ENCODE measurements at places on chromosomes 7 and 10.
A peak's percentile ranks its signal among the peaks of the same experiment; 100 is the strongest.

- peak; percentile 75 for DNase-seq
These were observed at the start of gene AGAP3 for GRCh38 chr7:151085691-151086620. AGAP3 (plus strand) TSS chr7:151086475; CDS start chr7:151086742, 267 bp downstream.

GRCh38 chr7:83693256-83693655, 44.3 kb upstream of the SEMA3E start:
- DNase-seq, result no peak

- no peak for DNase-seq
These were observed 1194.4 kb upstream of the SORCS1 start for GRCh38 chr10:108358912-108359311.

GRCh38 chr10:18343573-18343972, 203.3 kb downstream of the CACNB2 start:
- no peak for DNase-seq

DNA sequence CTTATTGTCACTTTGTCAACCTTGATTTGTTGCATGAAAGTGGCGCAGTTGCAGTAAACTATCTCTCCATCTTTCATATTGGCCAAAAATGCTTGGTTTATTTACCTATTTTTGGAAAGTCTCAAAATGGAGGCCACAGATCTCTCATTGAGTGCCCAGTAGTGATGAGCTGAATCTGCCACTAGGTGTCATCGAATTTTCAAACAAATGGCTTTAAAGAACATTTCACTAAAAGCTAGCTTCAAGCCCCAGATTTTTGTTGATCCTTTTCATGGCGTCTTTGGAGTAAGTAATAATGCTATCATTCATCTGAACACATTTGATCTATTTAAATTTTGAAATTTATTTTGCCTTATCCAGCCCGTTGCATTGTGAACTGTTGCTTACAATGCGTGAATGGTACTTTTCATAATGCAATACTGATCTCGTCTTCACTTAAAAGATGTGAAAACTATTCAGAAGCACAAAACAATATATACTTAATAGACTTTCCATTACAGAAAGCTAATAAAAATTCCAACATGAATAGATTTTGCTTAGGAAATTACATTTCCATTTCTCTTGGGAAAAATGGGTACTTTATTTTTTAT, 236.2 kb downstream of the DNAJB9 start:
- DNase-seq, result no peak

DNA sequence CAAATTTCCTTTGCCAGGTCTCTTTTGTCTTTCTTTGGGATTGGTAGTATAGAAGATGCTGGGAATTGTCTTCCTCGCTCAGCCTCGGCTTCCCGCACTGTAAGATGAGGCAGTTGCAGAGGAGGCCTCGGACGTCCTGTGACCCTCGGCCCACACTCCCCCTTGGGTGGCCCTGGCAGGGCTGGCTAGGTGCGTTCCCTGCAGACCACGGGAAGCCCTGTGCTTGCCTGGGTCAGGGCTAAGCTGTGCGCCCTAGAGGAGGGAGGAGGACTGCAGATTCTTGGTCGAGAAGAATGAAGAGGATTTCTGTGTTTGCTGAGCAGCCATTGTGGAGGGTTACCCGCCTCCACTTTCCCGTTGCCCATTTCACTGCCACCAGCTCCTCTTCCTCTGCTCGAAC, 42.8 kb downstream of the WIPI2 start:
- DNase-seq, result no peak

DNA sequence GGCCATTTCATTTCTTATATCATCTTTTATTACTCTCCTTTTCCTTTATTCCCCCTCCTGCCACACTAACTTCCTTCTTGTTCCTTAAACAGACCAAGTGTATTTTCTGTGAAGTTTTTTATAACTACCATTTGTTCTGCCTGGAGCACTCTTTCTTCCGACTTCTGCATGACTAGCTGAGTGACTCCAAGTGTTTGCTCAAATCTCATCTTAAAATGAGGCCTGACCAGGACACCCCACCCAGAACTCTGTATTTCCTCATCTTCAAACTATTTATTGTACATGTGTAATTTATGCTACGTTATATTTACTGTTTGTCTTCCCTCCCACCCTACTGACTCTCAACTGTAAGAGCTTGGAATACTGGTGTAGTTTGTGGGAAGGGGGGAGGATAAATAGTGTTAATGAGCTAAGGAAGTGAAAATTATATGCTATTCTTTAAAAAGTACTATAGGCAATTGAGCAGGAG, 3.2 kb downstream of the MINDY3 start:
- no peak for DNase-seq

DNA sequence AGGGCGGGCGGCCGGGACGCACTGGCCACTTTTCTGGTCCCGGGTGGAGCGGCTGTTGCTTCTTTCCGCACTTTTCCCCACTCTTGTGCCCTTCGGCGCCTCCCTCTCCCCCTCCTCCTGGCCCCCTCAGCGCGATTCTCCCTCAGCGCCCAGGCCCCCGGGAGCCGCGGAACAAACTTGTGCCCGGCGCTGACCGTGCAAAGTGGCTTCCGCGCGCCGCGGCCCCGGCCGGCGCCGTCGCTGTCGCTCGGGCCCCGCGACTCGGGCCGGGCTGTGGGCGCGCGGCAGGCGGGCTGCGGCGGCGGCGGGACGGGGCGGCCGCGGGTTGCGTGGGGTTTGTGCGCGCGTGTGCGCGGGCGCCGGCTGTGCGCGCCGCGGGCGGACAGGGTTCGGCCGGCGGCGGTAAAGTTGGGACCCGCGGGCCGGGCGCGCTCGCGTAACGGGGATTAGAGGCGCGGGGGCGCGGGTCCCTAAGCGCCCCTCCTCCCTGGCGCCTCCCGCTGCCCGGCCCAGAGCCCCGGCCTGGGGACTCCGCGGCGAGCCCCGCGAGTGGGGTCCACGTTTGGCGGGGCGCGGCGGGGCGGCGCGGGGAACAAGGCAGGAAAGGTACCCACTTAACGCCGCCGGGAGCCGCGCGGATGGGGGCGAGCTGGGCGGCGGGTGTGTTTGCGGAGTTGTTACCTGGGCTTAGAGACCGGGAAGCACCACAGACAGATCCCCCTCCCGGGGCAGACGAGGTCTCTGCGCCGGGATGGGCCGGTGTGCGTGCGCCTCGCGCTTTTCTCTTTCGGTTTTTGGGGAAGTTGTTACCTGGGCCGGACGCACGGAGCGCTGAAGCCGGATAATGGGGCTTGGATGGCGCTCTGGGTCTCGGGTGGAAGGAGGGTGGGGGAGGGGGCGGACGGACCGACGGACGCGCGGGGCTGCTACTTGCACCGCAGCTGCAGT, 860 bp downstream of the ZEB1 start:
- peak; percentile 65 for DNase-seq

DNA sequence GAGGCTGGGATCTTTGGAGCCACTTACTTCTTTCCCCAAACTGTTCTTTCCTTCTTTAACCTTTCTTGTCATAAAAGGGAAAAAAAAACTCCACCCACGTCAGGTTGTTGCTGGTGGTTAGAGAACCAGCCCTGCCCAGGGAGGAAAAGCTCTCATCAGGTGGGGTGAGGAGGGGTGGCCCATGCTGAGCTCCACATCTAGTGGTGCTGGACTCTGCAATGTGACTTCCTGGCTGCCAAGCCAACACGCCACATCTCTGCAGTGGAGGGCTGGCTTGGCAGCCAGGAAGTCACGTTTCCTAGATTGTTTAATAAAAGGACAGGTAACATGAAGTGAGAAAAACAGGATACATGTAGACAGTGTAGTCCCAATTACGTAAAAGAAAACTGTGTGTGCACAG, 37.4 kb downstream of the WIPF3 start:
- DNase-seq, result no peak

- DNase-seq, result no peak
These were observed 218.1 kb downstream of the WDR11 start for GRCh38 chr10:121069061-121069850.

DNA sequence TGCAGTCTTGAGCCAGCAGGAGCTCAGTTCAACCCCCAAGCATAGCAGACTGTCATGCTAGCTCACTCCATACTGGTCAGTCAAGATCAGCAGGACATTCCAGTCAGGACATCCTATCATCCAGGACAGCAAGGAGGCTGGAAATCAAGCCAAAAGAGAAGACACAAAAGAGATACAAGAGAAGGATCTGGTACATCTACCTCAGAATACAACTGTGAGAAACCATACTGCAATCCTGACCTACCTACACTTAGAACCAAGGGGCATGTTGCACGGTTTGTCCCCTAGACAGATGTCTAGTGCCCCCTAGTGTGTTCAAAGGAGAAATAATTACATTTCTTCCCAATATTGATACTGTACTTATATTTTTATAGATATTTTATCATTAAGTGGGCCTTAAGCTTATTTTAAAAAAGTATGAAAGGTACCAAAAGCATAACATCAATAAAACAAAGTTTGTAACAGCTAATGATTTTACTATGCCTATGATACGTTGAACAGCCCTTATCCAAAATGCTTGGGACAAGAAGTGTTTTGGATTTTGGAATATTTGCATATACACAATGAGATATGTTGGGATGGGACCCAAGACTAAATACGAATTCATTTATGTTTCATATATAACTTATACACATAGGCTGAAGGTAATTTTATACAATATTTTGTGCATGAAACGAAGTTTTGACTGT, 26.7 kb downstream of the ERCC6 start:
- DNase-seq, result peak; percentile 16

- no peak for DNase-seq
These were observed 121.1 kb downstream of the MALRD1 start for GRCh38 chr10:19169684-19170083.

DNA sequence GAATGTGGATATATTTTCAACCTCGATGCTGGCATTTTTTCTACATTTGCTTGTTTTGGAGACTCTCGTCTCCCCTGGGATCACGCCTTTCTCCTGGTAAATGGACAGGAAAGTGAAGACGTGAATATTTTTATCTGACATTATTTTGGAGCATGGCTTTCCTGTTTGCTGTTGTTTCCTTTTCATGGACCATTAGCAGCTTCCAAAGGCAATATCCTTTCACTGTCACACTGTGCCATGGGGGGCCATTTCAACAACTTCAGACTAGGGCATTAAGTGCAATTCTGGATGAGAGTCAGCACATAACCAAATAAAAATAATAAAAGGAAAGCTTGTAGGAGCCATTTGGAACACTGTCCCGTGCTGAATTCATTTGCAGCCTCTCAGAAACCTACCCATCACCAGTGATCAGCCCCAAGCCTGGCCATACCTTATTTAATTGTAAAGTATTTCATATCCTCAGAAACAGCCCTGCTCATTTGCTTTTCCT, 75.9 kb upstream of the NEUROD6 start:
- no peak for DNase-seq

DNA sequence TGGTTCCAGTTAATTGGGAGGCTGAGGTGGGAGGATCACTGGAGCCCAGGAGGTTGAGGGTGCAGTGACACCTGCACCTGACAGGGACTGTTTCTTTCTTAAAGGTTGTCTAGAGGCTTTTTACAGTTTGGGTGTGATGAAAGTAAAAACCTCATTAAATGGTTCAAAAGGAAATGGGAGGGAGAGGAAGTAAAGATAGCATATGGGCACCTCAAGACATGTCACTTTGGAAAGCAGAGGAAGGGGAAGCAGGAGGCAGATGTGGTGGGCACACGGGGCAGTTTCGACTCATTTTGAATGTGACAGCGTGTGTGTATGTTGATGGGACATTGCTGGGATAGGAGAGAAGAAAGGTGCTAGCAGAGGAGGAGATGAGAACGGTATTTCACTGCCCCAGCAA, 203.1 kb downstream of the MLLT10 start:
- DNase-seq, result peak; percentile 23

DNA sequence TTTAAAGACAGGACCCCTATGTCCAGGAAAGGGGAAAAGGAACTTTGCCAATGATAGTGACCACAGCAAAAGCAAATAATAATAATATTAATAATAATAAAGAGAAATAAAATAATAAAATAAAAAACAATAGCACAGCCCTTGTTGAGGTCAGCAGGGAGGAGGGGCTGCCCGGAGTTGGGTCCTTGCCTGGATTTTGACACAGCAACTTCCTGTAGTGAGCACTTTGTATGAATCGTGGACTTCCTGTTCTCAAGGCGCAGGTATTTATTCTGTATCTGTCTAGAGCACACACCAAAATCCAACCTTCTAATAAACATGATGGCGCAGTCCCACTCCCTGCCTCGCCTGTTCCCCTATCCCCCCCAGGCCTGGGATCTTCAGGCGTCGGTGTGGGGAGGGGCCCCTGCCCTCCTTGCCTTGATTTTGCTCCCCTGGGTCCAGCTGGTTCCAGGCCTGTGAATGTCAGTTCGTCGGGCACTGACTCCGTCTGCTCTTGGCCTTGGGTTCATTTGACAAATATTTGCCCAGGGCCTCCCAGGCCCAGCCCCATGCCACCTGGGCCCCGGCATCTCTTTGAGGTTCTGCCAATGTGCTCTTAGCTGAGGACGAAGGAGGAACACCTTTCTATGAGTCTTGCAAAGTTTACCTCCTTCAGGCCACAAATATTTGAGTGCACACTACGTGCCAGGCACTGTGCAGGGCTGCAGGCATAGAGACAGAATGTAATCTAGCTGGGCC, 13.9 kb downstream of the TRIM8 start:
- DNase-seq, result peak; percentile 29

DNA sequence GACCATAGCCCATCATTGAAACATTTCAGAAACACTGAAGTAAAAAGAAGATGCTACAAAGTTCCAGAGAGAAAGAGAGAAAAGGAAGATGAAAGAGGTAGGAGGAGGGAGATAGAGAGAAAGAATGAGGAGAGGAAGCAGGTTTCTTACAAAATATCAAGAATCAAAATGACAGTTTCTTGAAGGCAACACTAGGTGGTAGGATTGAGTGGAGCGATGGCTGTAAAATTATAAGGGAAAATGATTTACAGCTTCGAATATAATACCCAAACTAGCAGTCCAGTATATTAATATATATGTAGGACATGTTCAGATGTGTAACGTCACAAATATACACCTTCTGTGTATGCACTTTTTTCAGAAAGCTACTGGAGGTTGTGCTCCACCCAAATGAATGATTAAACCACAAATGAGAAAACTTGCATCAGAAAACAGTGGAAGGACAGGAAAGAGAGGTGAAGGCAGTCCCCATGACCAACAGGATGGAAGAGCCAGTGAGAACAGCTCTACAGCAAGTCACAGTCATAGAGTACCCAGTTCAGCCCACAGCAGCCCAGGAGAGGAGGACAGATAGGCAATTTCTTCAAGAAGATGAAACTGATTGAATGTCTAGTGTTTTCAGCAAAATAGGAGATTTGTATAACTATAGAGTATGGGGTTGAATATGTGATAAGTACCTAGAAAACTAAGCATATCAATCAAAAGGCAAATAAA, 151.5 kb upstream of the TARP start:
- DNase-seq, result no peak

GRCh38 chr10:101467286-101467770, 113.4 kb downstream of the BTRC start:
- peak; percentile 22 for DNase-seq
